Bronchial epithelial cell (primary cell): ENCODE measurements at places on chromosomes 7 and 10. TPM values are rescaled to one million over a fixed set of nuclear protein-coding genes. Genes with fewer than 3 reads are reported as not detected.

- DNase-seq = peak; percentile 58
These were observed 33.4 kb upstream of the PLPP4 start for GRCh38 chr10:120423431-120424197.

The IFIT3 gene
- 0.13 and 0.26 TPM in 2 replicates for total RNA-seq

The CTNNA3 gene
- under 0.01 TPM in 1 of 2 replicates, not detected in the other for total RNA-seq

DNA sequence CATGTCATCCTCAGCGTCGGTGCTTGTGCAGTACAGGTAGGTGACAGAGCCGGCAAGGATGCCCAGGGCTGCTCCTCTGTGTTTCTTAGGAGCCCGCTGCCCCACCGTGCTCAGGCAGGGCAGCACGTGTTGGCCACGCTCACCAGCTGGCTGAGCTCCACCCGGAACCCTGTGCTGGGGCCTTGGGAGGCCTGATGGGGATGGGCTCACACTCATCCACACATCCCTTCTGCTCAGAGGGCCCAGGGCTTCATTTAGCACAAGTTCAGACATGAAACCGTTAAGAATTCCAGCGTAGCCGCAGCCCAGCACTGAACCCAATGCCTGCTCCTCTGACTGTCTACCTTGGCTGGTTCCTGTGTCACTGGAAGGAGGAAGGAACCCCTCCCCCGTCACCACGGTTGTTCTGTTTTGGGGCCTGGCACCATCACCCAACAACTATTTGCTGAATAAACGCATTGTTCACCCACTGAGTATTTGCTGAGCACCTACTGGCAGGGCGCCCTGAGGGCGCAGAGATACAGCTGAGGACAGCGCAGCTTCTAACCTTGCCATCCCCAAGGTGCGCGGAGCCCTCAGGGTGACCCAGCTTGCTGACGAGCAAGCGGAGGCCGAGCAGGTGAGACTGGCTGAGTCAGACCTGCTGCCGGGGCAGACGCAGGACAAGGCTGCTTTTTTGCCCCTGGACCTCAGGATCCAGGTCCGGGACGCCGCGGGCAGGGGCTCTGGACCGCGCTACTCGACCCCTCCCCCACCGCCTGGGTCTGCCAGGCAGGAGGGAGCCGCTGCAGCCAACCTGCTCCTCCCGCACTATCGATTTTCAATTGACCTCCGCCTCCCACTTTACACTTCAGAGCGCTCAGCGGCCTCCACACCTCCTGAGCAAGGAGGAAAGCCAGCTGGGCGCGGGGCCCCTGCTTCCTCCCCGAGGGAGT is 50.6 kb upstream of the RET start:
- peak; percentile 97 for DNase-seq

DNA sequence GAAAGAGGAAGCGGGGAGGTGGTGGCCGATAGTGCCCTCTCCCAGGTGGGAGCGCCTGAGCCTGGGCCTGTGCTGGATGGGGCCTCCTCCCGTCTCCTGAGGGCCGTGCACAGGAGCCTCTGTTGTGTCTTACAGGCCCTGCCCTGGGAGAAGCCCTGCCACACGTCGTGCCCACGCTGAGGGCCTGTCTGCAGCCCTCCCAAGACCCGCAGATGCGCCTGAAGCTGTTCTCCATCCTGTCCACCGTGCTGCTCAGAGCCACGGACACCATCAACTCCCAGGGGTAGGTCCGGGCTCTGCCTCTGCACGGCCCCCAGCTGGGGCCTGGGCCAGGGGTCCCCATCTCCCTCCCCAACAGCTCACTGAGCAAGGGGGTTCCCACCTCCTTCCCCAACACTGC is 43.3 kb upstream of the PRKAR1B start:
- no peak for DNase-seq

DNA sequence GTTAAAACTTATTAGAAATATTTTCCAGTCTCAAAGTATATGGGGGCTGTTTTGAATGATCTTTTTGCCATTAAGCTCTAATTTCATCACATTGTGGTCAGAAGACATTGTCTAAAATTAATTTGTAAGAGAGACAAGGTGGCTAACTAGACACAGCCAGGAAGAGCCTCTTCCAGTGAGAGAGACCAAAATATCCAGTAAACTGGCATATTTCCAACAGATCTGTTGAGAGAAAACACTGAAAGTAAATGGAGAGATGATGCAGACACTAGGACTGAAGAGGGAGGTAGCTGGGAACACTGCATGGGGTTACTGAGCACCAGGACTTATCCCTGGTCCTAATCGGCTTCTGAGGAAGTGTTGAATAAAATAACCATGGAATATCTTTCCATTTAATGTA is 101.5 kb upstream of the TAS2R16 start:
- no peak for DNase-seq

DNA sequence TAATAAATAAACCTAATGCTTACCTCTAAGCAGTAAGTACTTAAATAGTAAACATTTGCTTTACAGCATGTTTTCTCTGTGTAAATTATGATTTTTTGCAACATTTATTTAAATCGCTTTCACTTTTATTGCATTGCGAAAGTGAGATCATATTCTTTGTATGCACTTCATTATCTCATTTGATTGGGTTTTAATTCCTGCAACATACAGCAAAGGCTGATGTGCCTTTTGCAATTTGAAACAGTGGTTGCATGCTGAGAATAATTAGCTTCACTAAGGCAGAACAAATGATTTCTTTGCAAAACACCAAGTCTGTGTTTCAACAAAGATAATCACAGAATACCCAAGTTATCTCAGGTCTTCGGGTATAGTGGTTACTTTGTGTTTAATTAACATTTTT is 16.3 kb upstream of the THSD7A start:
- no peak for DNase-seq

GRCh38 chr7:142808802-142809583 is 38.2 kb downstream of the PRSS2 start:
- peak; percentile 59 for DNase-seq

The TBX20 gene
- under 0.01 TPM in 1 of 2 replicates, not detected in the other for total RNA-seq

GRCh38 chr10:102247734-102248133 is 2.4 kb downstream of the GBF1 start:
- no peak for DNase-seq

DNA sequence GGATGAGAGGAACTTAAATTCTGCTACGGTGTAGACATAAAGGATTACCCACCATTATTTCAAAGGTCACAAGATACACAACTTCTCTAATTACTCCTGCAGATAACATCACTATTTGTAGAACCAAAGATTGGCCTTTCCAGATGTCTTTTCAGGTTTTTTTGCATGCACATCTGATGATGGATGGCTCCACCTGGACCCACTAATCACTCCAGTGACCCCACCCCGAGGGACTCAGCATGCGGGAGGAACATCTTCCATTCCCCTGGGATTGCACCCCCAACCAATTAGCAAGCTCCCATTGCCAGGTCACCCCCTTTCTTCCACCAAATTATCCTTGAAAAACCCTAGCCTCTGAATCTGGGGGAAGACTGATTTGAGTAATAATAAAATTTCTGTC is 608.9 kb downstream of the CNTNAP2 start:
- DNase-seq = no peak

DNA sequence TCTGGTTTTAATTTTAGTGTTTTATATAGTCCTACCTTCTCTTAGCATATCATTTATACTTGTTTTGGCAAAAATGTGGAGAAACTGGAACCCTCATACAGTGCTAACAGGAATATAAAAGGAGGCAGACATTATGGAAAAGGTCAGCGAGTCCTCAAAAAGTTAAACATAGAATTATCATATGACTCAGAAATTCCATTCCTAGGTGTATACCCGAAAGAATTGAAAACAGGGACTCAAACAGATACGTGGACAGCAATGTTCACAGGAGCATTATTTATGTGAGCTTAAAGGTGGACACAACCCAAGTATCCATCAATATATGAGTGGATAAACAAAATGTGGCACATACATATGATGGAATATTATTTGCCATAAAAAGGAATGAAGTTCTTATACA is 51.5 kb downstream of the VAX1 start:
- peak; percentile 53 for DNase-seq

DNA sequence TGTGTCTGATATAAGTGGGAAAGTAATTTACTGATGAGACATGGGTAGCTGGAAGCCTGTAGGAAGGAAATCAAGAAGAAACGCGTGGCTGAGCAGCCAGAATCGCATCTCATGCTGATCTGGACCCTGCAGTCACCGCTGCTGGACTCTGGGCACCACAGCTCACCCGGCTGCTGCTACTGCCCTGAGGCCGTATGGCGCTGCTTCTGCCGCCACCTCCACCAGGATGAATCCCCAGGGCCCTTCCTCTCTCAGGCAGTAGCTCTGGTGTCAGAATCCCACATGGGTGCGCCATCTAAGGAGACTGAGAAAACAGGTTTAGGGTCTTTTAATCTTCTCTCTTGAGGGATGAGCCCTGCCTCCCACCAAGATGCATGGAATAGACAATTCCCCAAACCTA is 70.3 kb upstream of the AGK start:
- no peak for DNase-seq

The PNLIPRP2 gene
- not detected in 2 replicates for total RNA-seq

GRCh38 chr7:22851145-22851544 is 28.5 kb upstream of the TOMM7 start:
- no peak for DNase-seq

DNA sequence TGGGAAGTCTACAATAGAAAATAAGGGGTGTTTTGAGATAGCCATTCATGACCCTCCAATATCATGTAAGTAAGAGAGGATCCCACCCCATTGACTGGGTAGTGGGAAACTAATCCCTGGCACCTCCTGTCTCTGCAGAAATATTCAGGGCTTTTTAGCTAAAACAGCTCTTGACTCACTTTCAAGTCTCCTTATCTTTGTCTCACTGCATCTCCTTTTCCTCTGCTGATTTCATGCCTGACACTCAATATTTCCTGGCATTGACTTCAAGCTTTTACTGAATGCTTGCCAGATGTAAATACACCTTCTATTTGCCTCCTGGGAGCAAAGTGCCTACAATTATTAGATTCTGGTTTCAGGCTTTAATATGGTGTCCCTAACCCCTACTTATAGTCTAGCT is 57.1 kb downstream of the CHRM2 start:
- no peak for DNase-seq

The CYCS gene
- total RNA-seq = 45.3 and 80.0 TPM in 2 replicates

DNA sequence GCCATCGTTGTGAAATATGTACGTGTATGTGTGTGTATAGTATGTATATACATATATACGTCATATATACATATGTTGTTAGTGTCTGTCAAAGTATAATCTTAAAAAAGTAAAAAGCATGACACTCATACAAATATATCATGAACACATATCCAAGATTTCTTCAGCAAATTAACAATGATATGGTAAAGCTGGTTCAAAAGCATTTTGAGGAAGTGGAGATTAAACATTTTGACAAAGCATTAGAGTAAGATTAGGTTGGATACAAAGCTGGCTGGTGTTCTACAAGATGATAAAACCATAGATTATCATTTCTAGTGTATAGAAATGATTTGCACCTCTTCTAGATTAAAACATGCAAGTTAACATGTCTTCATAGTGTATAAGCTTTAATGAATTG is 771 bp upstream of the NUDCD3 start:
- no peak for DNase-seq

GRCh38 chr7:132430861-132431822 is 145.1 kb downstream of the PLXNA4 start:
- DNase-seq = peak; percentile 56

The MBL2 gene
- not detected in 2 replicates for total RNA-seq

DNA sequence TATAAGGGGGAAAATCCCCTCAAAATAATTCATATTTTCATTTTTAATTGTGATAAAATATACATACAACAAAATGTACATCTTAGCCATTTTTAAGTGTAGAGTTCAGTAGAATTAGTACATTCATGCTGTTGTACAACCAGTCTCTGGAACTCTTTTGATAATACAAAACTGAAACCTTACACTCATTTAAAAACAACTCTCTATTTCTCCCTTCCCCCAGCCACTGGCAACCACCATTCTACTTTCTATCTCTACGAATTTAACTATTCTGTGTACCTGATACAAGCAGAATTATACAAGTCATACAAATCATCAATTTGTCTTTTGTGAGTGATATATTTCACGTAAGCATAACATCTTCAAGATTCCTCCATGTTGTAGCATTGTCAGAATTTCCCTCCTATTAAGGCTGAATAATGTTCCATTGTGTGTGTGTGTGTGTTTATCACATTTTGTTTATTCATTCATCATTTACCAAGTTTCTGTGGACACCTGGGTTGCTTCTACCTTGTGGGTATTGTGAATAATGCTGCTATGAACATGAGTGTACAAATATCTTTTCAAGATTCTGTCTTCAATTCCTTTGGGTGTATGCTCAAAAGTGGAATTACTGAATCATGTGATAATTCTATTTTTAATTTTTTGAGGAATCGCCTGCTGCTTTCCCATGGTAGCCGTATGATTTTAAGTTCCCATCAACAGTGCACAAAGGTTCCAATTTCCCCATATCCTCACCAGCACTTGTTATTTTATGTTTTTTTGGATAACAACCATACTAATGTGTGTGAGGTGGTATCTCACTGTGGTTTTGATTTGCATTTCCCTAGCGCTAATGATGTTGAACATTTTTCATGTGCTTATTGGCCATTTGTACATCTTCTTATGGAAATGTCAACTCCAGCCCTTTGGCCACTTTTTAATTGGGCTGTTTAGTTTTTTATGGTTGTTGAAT is 4.7 kb upstream of the EBLN1 start:
- no peak for DNase-seq

DNA sequence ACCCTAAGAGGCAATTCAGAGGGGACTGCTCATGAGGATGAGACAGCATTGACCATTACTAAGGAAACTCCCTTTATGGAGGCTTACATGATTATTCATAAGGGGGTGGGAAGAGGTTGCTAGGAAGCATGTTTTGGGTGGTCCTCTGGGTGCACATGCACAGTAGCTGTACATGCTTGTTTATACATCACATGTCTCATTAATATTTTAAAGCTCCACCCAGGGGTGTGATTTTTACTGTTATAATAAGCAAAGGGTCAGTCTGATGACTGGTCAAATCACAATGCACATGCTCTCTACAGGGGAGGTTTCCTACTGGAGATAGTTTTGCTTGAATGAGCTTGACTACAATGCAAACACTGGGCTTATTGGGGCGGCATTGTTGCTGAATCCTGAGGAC is 23.8 kb upstream of the PPP1R9A start:
- no peak for DNase-seq

DNA sequence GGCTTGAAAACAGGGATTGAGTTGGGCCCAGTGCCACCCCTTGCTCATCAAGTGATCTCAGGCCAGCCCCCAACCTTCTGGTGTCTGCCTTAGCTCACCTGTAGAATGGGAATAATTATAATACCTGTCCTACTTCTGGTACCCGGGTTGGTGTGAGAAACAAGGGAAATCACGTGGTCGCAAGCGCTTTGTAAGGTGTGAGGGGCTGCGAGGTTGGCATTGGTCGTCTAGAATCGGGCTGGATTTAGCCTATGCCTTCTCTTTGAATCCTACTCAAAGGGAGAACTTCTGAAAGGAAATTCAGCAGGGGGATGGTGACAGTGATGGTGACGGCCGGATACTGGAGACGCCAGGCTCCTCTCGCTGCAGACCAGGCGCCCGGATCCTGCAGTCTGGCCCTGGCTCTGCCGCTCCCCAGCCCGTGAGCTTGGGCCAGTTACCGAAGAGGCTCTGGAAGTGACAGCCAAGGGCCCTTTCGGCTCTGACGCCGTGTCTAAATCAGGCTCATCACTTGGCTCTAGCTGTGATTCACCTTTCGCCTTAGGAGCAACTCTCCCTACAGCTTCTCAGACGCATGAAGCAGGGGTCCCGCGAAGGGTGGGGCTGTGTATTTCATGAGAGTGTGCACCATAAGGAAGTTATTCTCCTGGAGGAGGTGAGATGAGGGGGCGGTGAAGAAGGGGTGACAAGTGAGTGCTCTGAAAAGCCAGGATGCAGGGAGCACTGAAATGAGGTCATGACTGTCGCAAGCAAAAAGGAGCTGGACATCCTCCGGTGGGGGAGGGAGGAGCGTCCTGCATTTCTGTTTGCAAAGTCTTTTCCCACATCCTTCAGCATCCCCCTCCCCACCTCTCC is 4.0 kb upstream of the CREB5 start:
- peak; percentile 73 for DNase-seq
